Activated B cell treated with CpG ODN at 0.5 μM for 24 hours (primary cell): ENCODE measurements at places on chromosomes 3 and 15. TPM values are rescaled to one million over a fixed set of nuclear protein-coding genes. Genes with fewer than 3 reads are reported as not detected.

Gene CFAP161
- 0.18 TPM in 1 of 2 replicates, not detected in the other for total RNA-seq

Gene CTSH
- total RNA-seq: 721 and 762 TPM in 2 replicates

Gene CSPG4
- not detected in 2 replicates for total RNA-seq

Gene RBP2
- not detected in 2 replicates for total RNA-seq

Gene B2M
- 3,396 and 3,707 TPM in 2 replicates for total RNA-seq

Gene HGD
- total RNA-seq: 0.78 and 1.0 TPM in 2 replicates

Gene KLF15
- 0.31 and 0.39 TPM in 2 replicates for total RNA-seq

Gene PIGX
- total RNA-seq: 18.0 and 21.8 TPM in 2 replicates

Gene ZBED2
- 4.6 and 5.3 TPM in 2 replicates for total RNA-seq

Gene ALDH1A3
- not detected in 2 replicates for total RNA-seq
